ENCODE measurements at places on chromosomes 2 and 18.

- no peak for DNase-seq
Observed at GRCh38 chr2:102010902-102011301, 19.1 kb downstream of the IL1R2 start.

- DNase-seq = no peak
Observed at GRCh38 chr2:84450288-84451227, 8.5 kb downstream of the SUCLG1 start.

DNA sequence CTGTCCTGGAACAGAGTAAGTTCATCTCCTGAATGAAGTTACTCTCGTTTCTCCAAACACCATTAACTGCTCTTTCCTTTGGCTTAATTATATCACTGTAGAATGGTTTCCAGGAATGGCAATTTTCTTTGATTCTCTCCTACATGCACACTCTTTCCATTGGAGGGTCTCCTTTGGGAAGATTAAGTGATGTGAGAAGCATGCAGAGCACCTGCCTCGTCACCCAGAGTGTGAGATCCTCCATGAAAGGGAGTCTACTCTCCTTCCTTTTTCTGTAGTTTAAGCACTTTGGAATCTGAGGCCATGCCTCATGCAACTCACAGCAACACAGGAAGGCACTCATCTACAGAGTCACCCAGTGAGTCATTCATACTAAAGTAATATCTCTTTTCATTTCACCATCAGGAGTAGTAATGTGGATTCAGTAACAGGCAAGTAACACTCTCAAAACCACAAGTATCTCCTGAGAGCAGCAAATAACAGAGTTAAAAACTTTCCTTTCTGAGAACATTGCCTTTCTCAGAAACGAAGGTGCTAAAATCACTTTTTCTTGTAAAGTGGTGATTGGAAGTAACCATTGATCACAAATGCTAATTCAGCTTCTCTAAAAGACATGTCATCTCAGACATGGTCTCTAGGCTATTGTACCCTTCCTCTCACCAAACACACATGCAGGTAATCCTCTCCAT lies 52.8 kb upstream of the IL1RL1 start:
- DNase-seq = no peak

GRCh38 chr2:159138642-159139182 lies 147.8 kb downstream of the WDSUB1 start:
- no peak for DNase-seq

Data from activated CD4-positive, alpha-beta T cell treated with anti-CD3 and anti-CD28 coated beads, Interleukin-2, amount 50 U/mL, for 1 hour (primary cell).